ENCODE measurements at places on chromosomes 2 and 18.

- DNase-seq: no peak
These were observed 64.5 kb downstream of the ATP9B start for GRCh38 chr18:79133724-79134123.

DNA sequence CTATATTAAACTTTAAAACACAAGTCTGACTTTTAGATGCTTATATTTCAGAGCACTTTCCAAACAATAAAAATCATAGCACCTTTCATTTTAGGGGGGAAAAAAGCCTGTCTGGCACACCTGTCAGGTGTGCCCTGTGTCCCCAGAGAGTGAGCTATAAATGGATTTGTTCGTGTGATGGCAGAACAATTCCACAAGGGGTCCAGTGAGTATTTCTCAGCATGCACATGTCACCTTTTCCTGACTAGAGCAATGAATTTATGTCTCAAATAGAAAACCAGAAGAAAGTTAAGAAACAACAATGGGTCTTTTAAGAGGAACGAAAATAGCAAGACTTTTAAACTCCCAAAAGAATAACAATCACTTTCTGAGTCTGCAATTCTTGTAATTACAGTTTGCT is 55.9 kb downstream of the ACVR1C start:
- no peak for DNase-seq

DNA sequence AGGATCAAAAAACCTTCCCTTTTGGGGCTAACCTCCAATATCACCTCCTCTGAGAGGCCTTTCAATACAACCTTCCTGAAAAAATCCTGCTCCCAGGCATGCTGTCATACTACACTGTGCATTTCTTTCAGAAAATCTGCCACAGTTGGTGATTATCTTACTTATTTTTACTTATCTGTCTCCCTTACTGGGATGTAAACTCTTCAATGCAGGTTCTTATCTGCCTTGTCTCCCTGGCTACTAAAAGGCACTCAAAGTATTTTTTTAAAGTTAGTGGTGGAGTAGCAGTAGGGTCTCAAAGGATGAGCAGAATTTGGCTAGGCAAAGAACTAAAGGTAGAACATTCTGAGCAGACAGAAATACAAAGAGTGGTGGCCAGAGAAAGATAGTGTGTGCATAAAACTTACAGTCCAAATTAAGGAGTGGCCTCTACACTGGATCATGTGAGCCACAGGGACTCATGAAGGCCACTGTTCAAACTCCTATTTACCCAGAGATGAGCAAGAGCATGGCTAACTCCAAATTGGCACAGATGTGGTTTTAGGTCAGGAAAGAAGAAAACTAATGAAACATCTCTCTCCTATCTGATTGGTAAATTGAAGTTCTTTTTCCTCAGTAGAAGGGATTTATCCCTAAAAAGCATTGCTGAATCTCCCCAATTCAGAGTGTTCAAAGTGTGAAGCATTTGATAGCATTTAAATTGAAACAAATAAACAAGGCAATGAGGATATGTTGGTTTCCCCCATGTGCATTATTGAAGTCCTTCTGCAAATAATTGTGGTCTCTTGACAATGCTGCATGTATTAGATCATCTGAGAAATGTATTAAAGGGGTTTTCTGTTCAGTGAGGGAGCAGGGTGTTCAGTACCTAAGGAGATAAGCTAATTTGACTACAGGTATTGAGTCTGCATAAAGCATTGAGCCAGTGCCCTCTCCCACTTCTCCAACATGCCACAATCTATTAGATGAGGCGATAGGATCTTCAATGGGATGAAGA is 285.5 kb downstream of the MREG start:
- no peak for DNase-seq

DNA sequence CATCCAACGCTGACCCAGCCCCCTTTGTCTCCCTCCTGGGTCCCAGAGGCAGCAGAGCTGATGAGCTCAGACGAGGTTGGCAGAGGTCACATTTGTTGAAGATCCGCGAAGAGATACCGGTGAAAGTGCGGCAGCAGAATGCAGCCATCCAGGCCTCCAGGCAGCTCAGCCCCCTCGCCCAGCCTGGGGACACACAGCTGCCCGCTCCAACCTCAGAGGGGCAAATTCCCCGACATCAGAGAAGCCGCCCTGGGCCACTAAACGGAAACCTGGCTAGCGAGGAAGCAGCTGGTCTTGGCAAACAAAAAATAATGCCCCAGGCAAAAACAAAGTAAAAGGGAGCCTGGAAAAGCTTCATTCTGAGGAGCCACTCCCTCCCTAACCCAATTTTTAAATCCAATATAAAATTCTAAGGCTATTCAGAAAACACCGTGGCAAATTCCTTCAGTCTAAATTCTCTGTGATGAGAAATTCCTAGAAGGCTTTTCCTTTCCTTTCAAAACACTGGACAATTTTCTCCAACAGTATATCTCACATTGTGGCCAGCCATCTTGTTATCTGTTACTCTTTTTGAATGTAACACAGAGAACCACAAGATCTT is 262.4 kb downstream of the SS18 start:
- DNase-seq: no peak

- DNase-seq: no peak
These were observed 2.0 kb upstream of the STEAP3 start for GRCh38 chr2:119221609-119222008.

DNA sequence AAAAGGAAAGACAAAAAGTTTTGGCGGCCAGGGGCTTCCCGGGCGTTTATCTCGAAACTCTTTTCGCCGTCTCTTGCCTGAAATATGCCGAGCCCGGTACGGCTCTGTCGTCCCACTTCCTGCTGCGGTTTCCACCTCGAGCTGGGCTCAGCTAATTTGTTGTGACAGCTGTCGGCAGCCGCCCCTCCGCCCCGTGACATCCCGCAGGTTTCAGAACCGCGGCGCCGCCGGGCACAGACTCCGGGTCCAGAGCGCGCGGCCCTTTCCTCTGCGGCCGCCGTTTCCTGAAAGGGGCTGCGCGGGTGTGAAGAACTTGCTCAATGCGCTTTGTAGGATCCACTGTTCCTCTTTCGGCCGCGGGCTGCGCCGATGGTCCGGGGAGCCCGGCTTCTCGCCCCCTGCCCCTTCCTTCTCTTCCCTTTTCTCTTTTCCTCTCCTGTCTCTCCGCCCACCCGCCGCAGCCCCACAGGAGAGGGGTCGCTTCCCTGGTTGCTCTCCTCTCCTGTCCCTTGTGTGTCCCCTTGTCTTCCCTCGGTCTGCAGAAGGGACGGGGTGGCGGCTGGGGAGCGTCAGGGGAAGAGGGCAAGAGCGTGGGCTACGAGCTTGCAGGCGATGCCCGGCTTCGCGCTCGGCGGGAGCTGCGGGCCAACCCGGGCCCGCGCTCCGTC is 648 bp downstream of the ARID5A start:
- DNase-seq: no peak

GRCh38 chr2:138536302-138536701 is 34.7 kb downstream of the SPOPL start:
- no peak for DNase-seq

All from NCI-H2107 (cell line).